Activated CD8-positive, alpha-beta memory T cell treated with anti-CD3 and anti-CD28 coated beads for 48 hours (primary cell): ENCODE measurements at places on chromosomes 16 and 17.

DNA sequence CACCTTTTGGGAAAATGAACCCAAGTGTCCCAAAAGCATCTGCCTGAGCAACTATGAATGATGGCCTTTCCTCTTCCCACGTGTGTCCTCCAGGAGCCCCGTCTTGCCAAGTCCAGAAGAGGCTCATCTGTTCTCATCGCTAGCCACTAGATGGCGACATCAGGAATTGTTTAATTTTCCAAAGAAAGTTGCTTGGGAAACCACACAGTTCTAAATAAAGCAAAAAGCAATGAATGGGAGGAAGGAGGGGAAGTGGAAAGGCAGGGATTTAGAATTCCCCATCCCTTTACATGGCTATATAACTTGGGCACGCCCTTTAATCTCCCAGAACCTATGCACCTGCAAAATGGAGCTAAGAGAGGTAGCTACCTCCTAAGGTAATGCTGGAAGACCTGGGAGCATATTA, 9.0 kb upstream of the CDH5 start:
- DNase-seq, result no peak

DNA sequence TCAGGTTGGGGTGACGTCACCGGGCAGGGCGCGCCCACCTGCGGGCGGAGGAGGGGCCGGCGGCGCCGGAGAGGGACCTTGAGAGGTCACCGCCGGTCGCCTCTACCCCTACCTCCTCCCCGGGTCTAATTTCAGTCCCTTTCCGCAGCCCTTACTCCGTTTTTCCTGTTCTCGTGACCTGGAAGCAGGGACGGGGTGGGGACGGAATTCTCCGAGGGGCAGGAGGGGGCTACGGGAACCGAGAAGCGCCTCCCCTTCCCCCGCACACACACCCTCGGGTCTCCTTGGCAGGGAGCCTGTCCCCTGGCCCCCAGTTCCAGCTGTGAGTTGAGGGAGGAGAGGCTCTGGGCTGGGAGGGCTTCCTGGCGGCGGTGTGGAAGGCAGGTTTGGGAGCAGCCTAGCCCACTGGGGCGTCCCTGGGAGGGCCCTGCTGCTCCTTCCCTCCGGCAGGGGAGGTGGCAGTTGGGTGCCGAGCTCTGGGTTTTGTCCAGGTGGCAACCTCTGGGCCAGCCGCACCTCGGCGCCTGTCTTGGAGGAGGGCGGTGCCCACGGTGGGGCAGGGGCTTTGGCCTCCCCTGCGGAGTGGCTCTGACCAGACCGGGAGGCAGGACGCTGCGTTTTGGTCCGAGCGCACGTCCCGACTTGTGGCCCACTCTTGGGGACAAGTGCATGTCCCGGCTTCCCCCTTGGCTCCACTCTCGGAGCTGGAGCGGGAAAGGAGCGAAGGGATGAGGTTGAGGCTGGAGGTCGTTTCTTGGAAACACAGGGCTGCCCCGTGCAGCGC, 773 bp downstream of the SYNGR3 start:
- DNase-seq, result no peak

DNA sequence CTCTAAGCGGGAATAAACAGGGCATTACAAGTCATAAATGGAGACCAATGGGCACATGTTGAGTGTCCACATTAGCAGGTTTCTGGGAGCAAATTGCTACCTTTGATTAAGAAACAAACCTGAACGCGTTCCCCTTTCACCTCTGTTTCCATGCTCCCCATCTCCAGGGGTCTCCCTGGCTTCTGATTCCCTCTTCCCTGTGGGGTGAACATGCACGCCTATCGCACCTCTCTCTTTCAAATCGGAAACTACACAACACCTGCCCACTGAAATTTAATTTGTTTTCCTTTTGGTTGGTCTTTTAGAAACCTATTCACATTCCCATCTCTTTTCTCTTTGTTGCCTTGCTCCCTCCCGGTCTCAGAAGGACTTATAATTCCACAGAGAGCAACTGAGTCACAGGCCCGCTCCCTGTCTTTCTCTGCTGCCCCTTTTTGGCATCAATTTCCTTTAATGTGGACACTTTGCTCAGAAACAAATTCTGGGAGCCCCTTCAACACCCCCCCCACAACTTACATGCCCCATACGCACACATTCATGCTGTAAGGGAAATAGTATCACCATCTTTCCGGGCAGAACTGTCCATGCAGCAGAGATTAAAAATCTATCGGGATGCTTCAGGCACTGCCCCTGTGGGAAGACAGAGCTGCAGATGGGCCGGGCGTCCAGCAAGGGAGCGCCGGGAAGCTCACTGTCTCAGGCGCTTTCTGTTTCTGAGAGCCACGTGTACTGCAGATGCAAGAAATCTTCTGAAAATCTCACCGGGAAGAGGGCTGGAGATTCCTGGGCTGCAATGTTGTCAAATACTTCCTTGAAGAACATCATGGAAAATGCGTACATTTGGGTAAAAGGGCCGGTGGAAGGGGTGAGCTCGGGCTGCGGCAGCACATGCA, 7.2 kb upstream of the FOXF1 start:
- DNase-seq, result no peak

GRCh38 chr16:1771864-1772361, 570 bp upstream of the NME3 start:
- no peak for DNase-seq

DNA sequence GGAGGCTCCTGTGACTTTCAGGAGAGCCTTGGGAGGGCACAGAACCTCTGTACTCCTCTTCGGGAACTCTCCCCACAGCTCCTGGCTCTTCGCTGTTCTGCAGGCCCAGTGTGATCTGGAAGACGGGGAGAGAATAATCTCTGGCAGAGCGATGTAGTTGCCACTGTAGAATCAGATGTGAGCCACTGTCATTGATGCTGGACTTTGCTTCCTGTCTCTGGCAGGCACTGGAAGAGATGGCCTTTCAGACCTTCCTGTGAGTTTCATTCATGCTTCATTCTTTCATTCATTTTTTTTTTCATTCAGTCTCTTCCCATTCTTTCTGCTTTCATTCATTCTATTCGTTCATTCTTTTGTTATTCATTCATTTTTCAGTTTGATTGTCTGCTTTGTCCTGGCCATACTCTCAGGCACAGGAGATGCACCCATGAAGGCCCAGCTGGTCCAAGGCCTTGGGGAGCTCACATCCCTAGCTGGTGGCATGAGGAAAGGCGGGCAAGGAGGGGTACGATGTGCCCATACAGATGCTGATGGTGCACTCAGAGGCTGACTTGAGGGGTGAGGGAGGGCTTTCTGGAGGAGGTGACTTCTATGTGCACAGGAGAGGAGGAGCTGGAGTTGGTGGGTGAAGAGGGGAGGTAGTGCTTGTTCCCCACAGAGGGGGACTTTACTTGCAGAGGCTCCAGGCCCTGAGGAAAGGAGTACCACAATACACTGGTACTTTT, 44.2 kb downstream of the CMIP start:
- no peak for DNase-seq

DNA sequence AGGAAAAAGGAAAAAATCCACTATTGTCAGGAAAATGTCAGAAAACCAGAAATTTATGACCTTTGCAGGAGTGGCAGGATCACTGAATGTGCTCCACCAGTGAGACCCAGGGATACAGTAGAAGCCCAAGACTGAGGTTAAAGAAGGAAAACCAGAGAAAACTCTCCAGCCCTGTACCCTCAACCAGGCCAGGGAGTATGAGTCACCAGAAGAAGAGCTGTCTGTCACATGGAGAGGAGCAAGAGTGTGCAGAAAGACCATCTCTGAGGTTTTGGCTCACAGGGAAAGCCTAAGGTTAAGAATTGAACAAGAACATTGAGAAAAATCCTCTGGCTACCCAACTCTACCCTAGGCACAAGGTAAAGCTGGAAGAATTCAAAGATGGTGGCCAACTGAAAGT, 47.6 kb upstream of the MON1B start:
- no peak for DNase-seq

GRCh38 chr16:51243936-51244436, 92.9 kb upstream of the SALL1 start:
- DNase-seq, result no peak

- DNase-seq, result no peak
Measured at GRCh38 chr16:14668556-14669223, 25.4 kb downstream of the PLA2G10 start.

GRCh38 chr17:58329035-58329809, 627 bp upstream of the TSPOAP1 start:
- DNase-seq, result peak; percentile 84
